ENCODE measurements at places on chromosomes 7 and 10.
A peak's percentile ranks its signal among the peaks of the same experiment; 100 is the strongest.

- DNase-seq, result no peak
Observed at GRCh38 chr10:63431962-63432797, 33.6 kb downstream of the JMJD1C start.

GRCh38 chr10:94232711-94233383, 129.9 kb downstream of the NOC3L start:
- no peak for DNase-seq

DNA sequence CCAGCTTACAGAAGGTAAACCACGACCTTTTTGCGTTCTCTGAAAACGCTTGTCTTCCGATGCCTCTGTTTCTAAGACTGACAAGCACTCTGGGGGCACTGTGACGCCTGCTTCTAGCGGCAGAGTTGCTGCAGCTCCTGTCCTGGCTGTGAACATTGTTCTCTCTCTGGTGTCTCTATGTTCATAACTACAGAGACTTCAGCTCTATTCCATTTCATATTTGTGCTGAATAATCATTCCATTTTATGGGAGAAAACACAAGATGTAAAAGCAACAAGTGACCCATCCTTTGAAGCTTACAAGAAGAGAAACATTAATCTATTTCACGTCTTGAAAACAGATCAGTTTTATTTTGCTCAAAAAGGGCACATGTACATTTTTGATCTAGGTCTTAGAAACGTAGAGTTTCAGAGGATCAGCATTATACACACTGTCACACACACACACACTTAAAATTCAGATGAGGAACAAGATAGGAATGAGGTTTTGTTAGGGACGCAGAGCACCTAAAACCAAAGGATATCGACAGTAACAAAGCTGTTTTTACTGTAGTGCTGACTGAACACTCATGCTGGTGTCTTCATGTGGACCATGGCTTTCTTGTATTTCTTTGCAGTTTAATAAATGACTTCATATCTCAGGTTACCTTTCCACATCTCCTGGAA, 3.0 kb downstream of the IKZF1 start:
- peak; percentile 88 for DNase-seq

DNA sequence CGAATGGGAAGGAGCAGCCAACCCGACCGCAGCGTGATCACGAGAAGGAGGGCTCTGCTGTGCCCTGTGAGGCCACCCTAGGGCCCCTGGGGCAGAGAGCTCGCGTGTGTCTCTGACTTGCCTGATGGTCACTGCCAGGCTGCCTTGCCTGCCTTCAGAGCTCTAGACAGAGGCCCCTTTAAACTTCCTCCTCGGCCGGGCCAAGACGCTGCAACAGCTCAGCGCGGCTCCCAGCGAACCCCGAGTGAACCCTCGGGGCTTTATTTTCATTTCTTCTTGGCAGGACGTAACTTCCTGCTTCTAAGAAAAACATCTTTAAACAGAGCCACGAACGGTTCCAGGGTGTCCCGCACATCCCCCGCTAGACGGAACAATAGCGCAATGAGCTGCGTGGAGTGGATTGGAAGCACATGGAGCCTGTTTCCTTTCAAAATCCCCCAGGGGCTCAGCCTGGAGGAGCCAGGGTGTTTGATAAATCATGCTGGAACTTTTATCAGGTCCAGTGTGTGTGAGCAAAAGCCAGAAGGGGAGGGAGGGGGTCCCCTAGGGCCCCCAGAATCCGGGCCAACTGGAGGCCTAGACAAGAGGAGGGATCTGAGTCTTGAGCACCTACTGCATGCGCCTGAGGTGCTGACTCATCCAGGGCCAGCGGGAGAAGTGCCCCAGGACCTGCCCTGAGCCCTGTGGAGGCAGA, 134.1 kb upstream of the GDF10 start:
- DNase-seq, result no peak

GRCh38 chr10:86103391-86104101, 263.0 kb downstream of the GRID1 start:
- DNase-seq, result no peak

DNA sequence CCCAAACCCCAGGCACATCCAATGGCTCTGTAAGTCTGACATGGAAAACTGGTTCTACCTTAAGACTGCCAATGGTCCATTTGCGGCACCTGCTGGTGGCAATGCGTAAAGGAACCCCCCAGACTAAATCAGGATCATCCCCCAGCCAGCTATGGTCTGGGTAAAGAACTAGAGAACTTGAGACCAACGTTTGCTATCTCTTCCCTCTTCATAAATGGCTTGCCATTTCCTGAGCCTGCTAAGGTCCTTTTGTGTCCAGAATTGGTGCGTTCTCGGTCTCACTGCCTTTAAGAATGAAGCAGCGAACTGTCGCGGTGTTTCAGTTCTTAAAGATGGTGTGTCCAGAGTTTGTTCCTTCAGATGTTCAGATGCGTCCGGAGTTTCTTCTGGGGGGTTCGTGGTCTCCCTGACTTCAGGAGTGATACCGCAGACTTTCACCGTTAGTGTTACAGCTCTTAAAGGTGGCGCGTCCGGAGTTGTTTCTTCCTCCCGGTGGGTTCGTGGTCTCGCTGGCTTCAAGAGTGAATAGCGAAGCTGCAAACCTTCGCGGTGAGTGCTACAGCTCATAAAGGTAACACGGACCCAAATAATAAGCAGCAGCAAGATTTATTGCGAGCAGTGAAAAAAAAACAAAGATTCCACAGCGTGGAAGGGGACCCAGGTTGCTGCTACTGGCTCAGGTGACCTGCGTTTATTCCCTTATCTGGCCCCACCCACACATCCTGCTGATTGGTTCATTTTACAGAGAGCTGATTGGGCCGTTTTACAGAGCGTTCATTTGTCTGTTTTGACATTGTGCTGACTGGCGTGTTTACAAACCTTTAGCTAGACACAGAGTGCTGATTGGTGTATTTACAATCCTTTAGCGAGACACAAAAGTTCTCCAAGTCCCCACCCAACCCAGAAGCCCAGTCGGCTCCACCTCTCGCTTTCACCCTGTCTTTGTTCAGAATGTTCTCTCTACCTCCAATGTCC, 95.4 kb downstream of the ELMO1 start:
- DNase-seq, result peak; percentile 82

- DNase-seq, result no peak
Observed at GRCh38 chr10:81875467-81876252, 666 bp downstream of the NRG3 start.

DNA sequence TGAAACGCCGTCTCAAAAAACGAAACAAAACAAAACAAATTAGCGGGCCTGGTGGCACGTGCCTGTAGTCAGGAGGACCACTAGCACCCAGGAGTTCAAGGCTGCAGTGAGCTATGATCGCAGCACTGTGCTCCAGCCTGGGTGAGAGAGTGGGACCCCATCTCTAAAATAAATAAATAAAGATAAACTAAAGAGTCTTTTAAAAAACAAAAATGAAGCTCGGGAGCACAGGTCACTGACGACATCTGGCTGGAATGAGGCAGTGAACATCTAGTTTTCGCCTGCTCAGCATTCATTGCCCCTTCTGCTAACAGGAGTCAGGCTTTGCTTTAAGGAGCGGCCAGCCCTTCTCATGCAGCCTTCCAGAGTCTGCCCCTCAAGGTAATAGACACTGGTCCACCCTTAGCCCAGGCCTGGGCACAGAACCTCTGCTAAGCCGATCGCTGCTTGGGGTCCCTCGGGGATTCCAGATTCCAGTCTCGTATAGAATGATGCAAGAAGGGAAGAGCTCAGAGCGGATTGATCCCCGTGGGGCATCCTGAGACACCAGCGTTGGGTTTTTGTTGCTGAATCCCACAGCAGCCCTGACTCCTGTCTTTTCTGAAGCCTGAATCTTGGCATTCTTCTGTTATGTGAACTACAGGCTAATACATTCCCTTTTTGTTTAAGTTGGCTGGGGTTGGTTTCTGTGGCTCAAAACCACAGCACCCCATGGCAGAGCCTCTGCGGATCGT, 14.2 kb upstream of the FOXK1 start:
- no peak for DNase-seq

DNA sequence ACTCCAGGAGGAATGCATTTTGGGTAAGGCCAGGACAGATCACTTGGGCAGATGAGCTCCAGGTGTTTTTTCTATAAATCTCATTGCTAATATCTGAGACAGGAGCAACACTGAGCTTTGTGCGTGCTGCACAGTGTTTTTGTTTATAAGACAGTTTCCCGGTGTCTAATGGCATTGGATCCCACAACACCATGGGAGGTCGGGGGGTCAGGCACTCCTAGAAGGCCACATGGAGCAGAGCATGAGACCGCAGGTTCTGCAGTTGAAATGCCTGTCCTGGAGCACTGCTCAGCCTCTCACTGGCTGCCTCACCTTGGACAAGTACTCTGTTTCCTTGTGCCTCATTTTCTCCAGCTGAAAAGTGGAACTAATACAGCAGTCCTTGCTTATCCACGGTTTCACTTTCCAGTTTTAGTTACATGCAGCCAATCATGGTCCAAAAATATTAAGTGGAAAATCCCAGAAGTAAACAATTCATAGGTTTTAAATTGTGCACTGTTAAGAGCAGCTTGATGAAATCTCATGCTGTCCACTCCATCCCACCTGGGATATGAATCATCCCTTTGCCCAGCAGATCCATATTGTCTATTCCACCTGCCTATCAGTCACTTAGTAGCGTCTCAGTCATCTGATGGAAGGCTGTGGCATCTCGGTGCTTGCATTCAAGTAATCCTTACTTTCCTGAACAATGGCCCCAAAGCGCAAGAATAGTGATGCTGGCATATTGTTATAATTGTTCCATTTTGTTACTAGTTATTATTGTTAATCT, 35.2 kb downstream of the ATXN7L1 start:
- DNase-seq, result no peak

DNA sequence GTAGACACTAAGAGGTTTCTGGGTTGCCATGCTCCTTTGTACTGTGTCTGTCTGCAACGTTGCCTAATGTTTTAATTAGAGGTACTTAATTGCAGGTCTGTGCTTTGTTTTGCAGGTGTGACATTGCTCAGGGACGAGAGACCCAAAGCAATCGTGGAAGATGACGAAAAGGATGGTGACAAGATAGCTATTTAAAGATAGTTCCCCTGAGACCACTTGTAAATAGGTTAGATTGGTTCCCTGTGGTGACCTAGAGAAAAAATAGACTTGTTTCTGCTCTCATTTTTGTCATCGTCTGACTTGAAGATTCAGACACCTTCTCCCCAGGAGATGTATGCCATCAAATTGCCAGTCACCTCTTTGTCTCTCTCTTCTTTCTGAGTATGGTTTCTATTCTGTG, 20.1 kb downstream of the PPP1R17 start:
- no peak for DNase-seq

DNA sequence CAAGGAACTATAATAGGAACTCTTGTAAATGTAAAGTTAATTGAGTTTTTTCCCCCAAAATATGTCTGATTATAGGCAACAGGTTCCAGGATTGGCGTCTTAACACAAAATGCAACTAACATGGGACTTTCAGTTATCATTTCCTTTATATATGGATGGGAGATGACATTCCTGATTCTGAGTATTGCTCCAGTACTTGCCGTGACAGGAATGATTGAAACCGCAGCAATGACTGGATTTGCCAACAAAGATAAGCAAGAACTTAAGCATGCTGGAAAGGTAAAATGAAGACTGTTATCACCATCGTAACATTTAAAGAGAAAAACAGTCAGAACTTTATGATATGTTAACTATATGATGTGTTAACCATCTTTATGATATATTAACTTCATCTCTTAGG, 63.7 kb downstream of the SP8 start:
- no peak for DNase-seq

DNA sequence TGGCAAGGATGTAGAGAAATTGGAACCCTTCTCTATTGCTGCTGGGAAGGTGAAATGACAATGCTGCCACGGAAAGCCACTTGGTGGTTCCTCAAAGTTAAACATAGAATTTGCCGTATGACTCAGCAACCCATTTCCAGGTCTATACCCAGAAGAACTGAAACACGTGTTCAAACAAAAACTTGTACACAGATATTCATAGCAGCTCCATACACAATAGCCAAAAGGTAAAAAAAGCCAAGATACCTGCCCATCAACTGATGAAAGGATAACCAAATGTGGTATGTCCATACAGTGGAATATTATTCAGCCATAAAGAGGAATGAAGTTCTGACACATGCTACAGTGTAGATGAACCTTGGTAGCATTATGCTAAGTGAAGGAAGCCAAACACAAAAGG, 39.1 kb downstream of the LHPP start:
- DNase-seq, result no peak

Data from OCI-LY7 (cell line).